Stimulated activated CD4-positive, alpha-beta T cell treated with anti-CD3 and anti-CD28 coated beads, Interleukin-4, amount 100 ng/mL, for 48 hours (primary cell): ENCODE measurements at places on chromosomes 16 and 17.

DNA sequence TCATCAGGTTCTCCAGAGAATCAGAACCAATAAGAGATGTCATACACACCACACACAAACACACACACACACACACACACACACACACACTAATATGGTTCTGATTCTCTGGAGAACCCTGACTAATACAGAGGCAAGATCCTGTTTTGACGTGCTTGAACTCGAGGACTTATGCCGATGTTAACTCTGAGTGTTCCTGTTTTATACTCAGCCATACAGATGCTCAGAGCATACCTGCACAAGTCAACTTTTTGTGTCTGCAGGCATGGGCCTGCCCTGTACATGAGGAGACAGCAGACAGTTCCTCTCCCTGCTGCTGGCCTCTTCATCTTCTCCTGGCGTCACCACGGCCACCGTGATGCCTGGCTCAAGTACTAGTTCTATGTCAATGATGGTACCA lies 635.9 kb downstream of the WWOX start:
- no peak for DNase-seq

DNA sequence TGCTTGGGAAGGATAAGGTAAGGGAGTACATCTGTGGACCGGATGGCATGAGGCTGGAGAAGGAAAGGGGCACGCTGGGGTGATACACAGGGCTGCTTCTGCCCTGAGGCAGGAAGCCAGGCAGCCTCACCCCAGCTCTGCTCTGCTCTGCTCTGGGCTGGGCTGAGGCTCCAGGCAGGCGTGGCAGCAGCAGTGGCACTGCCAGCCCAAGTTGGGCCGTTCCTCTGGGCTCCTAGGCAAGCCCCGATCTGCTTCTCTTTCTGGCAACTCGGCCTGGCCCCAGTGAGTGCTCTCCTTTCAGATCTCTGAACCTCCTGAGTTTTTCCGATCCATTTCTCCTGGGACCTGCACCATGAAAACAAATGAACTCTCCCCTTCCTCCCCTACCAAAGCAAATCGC lies 44.9 kb downstream of the VAC14 start:
- no peak for DNase-seq

- no peak for DNase-seq
Observed at GRCh38 chr17:77427391-77427991, 286.7 kb downstream of the SEC14L1 start.

- DNase-seq, result no peak
Observed at GRCh38 chr17:58281511-58282011, 826 bp upstream of the MPO start.

- no peak for DNase-seq
Observed at GRCh38 chr16:88817785-88818574, 6.3 kb upstream of the APRT start.

DNA sequence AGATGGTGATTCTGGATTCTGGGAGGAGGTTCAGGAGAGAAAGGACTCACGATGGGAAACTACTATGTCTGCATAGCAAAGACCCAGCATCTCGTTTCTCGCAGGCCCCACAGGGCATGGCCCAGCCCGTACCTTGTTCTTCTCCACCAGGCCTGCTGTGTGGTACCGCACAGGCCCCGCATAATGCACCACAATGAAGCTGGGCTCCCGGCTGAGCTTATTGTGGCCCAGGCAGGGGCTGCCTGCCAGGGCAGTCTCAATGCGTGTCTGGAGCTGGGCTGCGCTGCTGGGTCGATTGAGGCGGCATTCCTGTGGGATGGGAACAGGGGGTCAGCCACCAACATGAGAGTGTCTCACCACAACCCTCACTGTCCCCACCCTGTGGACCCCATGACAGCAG lies 20.4 kb downstream of the ZNHIT3 start:
- no peak for DNase-seq

DNA sequence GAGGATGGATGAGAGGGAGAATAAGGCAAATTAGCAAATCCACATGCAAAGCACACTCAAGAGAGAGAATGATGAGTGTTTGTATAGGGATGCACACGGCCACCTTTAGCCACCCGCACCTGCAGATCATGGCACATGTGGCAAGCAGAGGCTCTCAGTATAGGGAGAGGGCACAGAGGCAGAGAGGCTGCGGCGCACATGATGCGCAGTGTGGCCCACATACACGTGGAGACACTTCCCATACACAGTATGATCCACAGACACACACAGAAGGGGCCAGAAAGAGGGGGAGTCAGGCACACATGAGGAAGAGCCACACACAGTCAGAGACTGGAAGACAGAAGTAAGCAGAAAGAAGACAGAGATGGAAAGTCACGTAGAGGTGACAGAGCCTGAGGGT lies 6.5 kb upstream of the CHD3 start:
- DNase-seq, result no peak

DNA sequence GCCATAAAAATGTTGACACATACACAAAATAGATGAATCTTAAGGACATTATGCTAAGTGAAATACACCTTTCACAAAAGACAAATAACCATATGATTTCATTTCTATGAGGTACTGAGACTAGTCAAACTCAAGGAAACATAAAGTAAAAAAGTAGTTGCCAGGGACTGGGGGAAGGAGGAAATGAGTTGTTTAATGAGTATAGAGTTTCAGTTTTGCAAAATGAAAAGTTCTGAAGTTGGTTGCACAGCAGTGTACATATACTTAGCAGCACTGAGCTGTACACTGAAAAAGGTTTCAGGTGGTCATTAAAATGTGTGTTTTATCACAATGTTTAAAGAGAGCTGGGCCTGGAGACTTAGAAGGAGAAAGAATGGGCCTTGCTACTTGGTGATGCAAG lies 4.7 kb upstream of the SLC13A2 start:
- no peak for DNase-seq

DNA sequence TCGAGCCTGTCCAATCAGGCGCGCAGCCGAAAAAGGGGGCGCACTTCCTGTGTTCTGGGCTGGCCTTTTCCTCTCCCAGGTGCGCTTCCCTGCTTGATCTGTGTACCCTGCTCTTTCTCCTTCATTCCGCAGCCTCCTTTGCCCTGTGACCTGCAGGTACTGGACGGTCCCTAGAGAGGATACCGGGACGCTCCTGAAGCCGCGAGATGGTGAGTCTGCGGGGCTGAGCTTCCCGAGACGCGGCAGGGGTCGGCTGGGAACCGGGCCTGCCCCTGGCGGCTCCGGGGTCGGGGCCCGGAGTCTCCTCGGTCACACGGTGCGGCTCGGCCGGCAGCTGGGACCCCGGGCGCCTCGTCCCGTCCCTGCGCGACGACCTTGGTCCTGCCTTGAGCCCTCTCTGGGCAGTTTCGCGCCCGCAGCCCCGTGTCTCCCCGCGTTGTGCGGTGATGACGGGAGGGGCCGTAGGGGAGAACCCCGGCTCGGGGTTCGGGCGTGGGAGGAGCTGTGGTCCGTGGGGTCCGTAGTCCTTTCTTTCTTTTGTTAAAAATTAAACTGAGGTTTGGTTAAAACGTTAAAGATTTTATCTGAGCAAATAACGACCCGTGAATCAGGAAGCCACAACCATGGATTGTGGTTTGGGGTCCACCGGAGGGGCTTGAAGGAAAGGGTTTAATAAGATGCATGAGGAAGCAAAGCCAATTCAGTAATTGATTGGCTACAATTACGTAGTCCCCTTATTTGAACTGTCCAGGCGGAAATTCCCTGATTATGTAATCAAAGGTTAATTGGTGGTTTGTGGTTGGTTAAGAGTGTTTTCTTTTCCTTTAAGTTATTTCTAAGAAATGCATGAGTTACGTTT lies 172.8 kb upstream of the ZNF267 start:
- DNase-seq, result peak; percentile 79

- no peak for DNase-seq
Observed at GRCh38 chr16:56878282-56878854, 13.4 kb downstream of the SLC12A3 start.
